ENCODE measurements at places on chromosomes 5 and 9.

- peak; percentile 98 for DNase-seq
These were observed 1.0 kb upstream of the MCC start for GRCh38 chr5:113489299-113489698.

GRCh38 chr5:115602591-115603125 is 379 bp upstream of the TICAM2 start:
- no peak for DNase-seq

DNA sequence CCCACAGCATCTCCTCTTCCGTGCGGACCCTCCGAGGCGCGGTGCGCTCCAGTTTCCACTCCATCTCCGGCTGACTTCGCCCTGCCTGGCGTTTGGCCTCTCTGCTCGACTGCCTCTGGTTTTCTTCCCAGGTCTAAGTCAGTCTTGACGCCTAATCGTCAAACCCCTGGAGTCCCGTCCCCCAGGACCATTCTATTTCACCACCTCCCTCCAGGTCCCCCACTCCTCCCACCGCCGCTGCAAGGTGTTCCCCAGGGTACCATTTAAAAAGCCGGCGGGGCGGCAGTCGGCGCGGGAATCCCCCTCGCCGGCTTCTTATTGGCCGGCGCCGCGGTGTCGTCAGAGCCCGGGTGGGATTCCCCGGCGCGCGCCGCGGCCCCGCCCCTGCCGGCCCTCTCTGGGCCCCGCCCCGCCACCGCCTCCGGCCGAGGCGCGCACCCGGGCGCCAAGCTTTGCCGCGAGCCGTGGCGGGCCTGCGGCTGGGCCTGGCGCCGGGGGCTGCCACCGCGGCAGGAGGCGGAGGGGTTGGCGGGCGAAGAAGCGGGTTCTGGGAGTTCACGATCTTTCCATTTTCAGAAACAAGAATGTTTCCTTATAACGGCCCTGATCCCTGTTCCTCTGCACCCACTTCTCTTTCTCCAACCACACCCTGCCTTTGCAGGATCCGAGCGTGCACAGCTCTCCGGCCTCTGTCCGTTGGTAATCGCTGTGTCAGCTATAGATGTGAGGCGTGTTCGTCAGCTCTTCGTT is at the start of gene CDC20B:
CDC20B (minus strand) TSS at position 241 of the 750 bp plus-strand sequence; CDS start at position 64, 177 bp downstream.
- DNase-seq, result peak; percentile 53

DNA sequence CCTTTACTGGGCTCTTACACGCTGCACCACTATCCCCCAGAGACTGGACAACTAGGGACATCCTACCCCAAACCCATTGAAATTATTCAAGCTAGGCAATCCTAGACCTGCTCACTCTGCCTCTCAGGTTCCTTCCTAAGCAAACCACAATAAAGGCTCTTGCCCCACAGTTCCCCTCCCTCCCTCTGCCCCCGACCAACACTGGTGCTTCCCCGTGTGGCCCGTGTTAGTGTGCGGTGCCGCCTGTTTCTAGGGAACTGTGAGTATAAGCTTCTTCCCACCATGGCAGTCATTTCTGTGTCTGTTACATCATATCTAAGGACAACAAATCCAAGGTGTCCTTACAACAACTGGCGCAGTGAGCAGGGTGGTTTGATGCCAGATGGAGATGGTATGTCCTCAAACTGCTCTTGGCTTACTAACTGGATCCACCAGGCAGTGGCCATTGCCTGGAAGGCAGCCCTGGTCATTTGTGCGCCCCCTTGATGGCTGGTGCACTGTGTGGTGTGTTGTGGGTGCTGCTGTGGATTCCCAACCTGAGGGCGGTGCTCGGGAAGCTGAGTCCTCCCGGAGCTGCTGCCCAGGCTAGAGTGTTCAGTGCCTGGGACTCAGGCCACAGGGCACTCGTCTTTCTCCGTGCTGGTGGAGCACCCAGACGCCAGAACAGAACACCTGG is 8.4 kb upstream of the MXD3 start:
- no peak for DNase-seq

DNA sequence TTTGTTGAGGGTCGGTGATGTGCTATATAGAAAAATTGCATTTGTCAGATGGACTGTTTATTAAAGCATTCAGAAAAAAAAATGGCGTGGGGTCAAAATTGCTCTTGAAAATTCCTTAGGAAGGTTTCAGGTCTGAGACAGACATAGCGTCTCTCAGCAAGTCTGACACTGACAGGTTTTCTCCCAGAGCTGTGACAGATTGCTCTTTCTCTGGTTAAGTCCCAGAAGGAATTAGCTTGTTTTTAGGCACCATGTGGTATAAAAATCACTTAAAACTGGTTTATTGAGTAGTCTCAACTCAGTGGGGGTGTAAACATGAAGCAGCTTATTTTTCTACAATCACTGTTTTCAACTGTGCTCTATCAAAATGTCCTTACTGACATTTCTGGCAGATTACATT is 1379.8 kb downstream of the MAT2B start:
- no peak for DNase-seq

- DNase-seq, result no peak
These were observed 241.5 kb upstream of the CLINT1 start for GRCh38 chr5:158100373-158100888.

GRCh38 chr5:132506094-132506692 is 15.6 kb upstream of the IRF1 start:
- peak; percentile 99 for DNase-seq

DNA sequence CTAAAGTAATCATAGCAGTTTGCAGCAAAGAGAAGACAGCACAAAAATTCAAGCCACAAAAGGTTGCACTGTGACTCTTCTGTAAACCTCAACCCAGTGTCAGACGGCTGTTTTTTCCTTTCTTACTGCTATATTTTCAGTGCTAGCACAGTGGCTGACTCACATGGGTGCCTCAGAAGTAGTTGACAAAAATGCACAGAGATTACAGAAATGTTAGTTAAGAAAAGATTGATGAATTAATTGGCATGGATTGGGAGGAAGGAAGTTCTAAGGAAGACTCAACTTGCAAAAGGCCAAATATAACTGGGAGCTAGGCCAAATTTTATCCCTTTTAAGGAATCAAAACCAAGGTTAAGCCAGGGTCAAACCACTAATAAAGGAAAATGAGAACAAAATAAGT is 43.7 kb upstream of the ITGA1 start:
- DNase-seq, result peak; percentile 51

- DNase-seq, result no peak
These were observed 289.9 kb upstream of the TUT7 start for GRCh38 chr9:86643946-86644674.

- no peak for DNase-seq
These were observed 101.6 kb upstream of the CPEB4 start for GRCh38 chr5:173786286-173787187.

DNA sequence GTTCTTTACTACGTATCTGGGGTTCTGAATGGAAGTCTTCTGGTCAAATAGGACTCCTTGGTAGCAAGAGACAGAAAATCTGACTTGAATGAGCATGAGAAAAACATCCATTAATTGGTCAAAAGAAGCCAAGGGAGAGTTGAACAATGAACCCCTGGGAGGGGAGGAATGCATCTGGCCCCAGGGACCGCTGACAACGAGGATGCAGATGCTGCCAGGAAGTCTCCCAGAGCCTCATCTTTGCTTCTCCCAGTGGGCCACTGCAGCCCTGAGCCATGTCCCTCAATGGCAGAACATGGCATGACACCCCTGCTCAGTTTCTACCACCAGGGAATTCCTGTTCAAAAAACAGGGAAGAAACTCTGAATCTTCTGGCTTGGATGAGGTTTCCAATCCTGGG is 50.5 kb upstream of the ICE1 start:
- DNase-seq, result no peak
